ENCODE measurements at places on chromosomes 13 and 19.

DNA sequence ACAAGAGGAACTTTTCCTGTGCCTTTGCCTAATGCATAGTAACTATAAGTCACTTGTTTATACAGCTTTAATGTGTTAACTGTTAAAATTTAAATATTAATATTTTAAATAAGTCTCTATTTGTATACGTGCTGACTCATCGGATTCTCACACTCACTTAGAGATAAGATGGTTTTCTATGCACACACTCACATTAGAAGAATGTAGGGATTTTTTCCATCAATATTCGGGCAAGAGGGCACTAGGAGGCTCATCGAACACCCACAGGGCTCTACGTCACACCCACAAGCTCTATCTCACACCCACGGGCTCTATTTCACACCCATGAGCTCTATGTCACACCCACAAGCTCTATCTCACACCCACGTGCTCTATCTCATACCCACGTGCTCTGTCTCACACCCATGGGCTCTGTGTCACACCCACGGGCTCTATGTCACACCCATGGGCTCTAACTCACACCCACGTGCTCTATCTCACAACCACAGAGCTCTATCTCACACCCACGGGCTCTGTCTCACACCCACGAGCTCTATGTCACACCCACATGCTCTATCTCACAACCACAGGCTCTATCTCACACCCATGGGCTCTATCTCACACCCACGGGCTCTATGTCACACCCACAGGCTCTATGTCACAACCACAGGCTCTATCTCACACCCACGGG is 73.4 kb downstream of the COL4A2 start:
- no peak for DNase-seq

- DNase-seq: no peak
Observed at GRCh38 chr13:87656306-87656705, 14.9 kb upstream of the SLITRK5 start.

DNA sequence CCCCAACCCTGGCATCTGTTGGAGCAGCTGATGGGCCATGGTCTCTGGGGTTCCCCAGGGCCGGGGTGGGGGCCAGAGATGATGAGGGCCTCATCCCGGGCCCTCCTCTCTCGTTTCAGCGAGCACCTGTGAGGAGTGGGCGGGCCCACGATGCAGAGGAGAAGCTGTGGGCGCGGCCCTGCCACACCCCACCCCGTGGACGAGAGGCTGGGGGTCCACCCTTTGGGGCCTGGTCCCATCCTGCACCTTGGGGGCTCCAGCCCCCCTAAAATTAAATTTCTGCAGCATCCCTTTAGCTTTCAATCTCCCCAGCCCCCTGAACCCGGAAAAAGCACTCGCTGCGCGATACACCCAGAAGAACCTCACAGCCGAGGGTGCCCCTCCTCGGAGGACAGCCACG is 5.6 kb downstream of the HMG20B start:
- DNase-seq: no peak

DNA sequence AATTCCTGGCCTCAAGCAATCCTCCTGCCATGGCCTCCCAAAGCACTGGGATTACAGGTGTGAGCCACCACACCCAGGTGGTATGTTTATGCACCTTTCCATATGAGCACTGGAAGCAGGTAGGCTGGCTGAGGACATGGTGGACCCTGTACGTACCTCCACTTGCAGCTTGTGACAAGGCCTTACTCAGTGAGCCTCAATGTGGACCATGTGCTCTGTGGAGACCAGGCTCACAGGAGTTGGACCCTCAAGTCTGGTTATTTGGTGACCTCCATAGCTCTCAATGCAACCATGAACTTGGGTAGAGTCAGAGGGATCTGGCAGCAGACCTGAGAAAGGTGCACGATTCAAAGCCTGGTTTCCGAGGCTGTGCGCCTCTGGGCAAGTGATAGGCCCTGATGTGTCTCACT is 5.5 kb downstream of the ACP4 start:
- no peak for DNase-seq

- no peak for DNase-seq
Observed at GRCh38 chr13:80274643-80275042, 66.3 kb downstream of the SPRY2 start.

GRCh38 chr19:8023371-8023770 is 17.9 kb upstream of the ELAVL1 start:
- no peak for DNase-seq

DNA sequence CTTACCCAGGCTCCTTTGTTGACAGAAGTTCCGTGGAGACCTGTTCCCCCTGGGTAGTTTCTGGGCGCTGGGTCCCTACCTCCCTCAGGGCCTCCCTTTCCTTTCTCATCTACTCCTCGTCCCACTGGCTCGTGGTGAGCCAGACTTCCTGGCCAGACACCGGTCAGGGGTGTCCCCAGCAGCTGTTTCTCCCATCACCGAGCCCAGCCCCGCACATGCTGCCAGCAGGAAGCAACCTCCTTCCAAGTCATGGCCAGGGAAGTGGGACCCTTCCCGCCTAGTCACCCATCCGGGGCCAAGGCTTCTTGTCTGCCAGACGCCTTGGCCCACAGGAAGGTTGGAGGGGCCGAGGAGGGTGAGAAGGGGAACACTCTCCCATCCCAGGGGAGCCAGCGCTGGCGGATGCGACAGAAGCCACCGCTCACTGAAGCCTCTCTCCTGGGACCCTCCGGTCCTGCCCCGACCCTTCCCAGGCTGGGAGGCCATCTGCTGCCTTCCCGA is 5.7 kb downstream of the PAK4 start:
- DNase-seq: no peak

- DNase-seq: no peak
Observed at GRCh38 chr19:16608290-16608739, 19.7 kb downstream of the MED26 start.

GRCh38 chr13:55990631-55991030 is 1150.1 kb upstream of the PRR20A start:
- no peak for DNase-seq

DNA sequence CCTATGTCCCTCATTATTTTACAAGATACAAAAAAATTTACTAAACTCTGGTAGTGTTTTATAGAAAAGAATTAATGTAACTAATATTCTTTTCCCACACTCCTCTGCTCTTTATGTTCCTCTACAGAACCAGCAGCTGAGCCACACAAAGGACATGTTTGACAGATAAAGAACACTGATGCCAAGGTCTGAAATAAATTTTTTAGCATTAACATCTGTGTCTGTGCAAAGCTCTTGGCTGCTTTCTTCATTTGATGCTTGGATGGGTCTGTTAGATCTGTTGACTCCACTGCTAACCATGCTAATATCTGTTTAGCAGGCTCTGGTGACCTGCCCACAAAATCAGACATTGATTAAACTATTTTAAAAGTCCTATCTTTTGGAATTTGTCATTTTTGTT is 2363.8 kb downstream of the PCDH9 start:
- no peak for DNase-seq

DNA sequence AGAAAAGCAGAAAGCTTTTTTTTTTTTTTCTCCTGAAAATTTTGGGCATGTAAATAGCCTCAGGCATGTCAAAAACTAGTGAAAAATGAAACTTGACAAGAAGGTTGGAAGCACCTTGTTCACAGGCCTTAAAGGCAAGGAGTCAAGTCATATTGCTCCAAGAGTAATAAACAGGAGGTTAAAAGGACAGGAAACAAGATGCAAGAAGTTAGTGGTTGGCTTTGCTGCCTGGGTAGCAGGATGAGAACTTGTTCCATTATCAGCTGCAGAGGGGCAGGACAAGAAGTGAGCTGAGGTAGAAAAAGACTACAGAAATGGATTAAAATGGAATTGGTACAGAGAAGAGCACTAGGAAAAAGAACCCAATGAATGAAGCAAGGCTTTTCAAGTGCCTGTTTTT is 242.6 kb downstream of the DCT start:
- no peak for DNase-seq

GRCh38 chr19:848386-848921 is 3.6 kb upstream of the ELANE start:
- no peak for DNase-seq

- no peak for DNase-seq
Observed at GRCh38 chr13:94251831-94252608, 227.5 kb downstream of the DCT start.

- DNase-seq: no peak
Observed at GRCh38 chr19:1236576-1236975, 1.2 kb downstream of the CBARP start.

DNA sequence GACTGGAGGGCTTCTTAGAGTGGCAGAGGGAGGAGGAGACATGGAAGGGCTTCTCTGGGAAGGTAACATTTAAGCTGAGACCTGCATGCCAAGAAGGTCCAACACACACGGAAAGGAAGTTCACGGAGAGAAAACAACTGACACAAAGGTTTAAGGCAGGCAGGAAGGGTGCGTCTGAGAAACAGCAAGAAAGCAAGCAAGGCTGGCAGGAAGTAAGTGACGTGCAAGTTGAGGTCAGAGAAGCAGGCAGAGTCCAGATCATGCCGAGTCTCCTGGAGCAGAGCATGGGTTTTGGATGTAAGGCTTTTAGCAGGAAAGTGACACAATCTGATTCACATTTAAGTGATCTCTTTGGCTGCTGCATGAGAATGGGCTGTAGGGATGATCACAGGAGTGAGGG is 60.5 kb downstream of the ATP7B start:
- DNase-seq: no peak

- no peak for DNase-seq
Observed at GRCh38 chr13:42574011-42574410, at the start of gene TNFSF11. Gene TNFSF11 (plus strand): TSS chr13:42574152. CDS start chr13:42574304, 152 bp downstream.

- no peak for DNase-seq
Observed at GRCh38 chr13:95723438-95723837, 46.5 kb downstream of the DNAJC3 start.

- no peak for DNase-seq
Observed at GRCh38 chr19:34493038-34493648, 11.6 kb downstream of the WTIP start.

DNA sequence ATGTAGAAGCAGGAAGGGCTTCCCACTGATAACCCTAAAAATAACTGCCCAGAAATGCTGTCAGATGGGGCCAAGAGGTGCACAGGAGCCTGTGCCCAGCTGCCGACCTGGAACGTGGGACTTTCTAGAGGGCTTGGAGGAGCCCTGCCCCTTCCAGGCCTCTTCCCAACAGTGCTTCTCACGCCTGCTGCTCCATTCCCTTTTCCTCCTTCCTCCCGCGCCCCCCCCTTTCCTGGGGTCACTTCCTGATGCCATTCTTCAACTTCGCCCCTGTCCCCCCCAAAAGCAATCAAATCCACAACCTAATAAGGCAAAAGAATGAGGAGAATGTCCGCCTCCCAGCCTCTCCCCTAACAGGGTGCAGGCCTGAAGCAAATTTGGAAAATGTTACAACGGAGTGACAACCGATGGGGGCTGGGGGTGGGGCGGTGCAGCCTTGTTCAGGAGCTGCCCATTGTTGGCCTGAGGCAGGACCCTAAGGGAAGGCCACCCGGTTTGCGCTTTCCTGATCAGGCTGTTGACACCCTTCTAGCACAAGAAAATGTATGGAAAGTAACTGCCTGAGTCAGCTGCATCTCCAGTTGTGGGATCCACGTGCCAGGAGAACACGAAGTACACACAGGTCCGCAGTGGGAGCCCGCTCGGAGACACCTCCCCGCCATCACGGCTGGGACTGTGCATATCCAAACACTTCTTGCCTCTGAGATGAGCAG is 18.7 kb downstream of the ACTN4 start:
- DNase-seq: no peak

DNA sequence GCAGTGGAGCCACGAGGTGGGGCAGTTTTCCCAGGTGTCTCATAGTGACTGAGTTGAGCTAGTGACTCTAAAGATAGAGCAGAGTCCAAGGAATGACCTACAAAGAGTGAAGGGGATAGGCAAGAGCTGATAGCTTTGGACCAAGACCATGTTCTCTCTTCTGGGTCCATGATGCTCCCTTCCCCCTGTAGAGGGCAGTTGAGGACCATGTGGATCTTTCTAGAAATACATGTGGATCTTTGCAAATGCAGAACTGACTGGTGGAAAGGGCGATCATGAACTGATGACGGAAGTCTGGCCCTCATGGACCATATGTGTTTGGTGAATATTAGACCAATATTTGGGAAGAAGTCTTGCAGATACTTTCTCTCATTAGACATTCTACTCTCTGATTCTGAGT is 6.9 kb downstream of the PSG1 start:
- DNase-seq: no peak
